ENCODE measurements at places on chromosomes 5 and 9.

- DNase-seq, result no peak
Observed at GRCh38 chr9:133786907-133787753, 49.0 kb upstream of the SARDH start.

GRCh38 chr5:109743770-109744212 lies 54.1 kb downstream of the MAN2A1 start:
- no peak for DNase-seq

DNA sequence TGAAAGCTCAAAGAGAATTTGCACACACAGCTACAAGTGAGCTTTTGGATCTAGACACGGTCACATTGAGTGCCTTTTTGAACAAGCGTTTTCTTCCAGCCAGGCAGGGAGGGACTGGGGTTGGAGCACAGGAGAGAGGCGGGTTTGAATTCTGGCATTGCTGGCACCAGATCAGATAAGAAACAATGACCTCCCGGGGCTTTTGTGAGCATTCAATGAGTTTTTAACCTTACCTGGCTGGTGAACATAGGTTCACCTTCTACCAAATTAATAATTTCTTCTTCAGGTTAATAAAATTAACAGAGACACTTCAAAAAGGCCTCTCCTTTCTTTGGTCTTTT lies 312.9 kb upstream of the MSX2 start:
- DNase-seq, result no peak

GRCh38 chr9:107945961-107946360 lies 456.4 kb upstream of the KLF4 start:
- DNase-seq, result no peak

DNA sequence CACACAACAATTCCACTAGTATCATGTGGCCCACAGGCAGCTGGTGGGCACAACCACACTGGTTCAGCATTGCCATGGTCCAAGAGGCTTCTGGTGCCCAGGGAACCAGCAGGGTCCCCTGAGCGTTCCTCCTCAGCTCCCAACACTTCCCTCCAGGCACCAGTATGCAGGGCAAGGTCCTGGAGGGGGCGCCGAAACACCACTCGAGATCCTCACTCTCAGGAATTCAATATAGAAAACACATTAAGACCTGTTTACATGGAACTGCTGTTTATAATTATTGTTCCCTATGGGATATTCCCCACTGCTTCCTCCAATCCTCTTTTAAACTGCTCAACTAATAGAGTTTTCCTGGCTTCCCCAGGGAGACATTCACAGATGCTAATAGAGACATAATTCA lies 91.9 kb upstream of the GABRP start:
- no peak for DNase-seq

DNA sequence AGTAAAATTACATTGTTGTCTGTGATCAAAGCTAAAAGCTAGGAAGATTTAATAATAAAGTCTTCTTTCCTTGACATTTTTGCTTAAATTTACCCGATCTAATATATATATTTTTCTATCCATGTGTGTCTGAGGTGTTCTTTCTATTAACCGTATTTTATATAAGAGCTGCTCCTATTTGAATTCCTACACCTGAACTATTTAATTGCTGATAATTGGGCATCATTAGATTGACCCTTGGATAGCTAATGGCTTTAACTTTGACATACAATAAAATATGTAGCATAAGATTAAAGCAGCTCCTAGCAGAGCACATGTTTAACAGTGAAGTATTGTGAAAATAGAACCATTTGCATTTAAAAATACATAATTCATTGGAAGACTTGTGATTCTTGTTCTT lies 792.7 kb downstream of the MAT2B start:
- DNase-seq, result no peak

- no peak for DNase-seq
Observed at GRCh38 chr5:8842971-8843551, 702.8 kb downstream of the SEMA5A start.

DNA sequence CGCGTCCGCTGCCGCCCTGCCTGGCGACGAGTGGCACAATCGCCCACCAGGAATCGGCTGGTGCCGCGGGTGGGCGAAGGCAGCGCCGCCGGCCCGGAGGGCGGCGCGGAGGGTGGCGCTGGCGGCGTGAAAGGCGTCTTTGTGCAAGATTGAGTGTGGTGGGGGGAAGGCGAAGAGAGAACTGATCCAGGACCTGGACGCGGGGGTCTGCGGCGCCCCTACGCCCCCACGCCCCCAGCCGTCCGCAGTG lies 4.6 kb upstream of the RGMB start:
- DNase-seq, result no peak

- DNase-seq, result no peak
Observed at GRCh38 chr5:145378226-145378625, 456.9 kb downstream of the PRELID2 start.

- DNase-seq, result no peak
Observed at GRCh38 chr5:133735346-133735745, 123.0 kb upstream of the FSTL4 start.

GRCh38 chr9:118281772-118282171 lies 577.6 kb downstream of the TLR4 start:
- DNase-seq, result no peak

GRCh38 chr9:75907329-75907728 lies 16.9 kb downstream of the PCSK5 start:
- no peak for DNase-seq

DNA sequence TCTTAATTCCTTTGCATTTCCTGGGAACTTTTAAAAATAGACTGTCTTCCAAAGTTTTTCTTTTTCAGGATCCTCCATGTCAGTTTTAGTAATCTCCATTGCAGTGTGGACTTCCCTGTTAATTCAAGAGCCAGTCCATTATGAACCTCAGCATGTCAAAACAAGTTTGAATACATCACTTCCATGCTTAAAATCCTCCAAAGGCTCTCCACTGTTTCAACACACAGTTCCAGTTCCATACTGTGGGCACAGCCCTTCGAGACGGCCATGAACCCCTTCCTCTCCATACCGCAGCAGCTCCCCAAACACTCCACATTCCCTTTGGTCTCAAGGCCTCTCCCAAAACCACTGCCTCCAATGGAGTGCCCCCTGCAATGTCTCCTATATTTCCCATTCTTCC lies 19.5 kb downstream of the LIFR start:
- no peak for DNase-seq

GRCh38 chr9:136694163-136694871 lies 7.1 kb upstream of the AGPAT2 start:
- no peak for DNase-seq

DNA sequence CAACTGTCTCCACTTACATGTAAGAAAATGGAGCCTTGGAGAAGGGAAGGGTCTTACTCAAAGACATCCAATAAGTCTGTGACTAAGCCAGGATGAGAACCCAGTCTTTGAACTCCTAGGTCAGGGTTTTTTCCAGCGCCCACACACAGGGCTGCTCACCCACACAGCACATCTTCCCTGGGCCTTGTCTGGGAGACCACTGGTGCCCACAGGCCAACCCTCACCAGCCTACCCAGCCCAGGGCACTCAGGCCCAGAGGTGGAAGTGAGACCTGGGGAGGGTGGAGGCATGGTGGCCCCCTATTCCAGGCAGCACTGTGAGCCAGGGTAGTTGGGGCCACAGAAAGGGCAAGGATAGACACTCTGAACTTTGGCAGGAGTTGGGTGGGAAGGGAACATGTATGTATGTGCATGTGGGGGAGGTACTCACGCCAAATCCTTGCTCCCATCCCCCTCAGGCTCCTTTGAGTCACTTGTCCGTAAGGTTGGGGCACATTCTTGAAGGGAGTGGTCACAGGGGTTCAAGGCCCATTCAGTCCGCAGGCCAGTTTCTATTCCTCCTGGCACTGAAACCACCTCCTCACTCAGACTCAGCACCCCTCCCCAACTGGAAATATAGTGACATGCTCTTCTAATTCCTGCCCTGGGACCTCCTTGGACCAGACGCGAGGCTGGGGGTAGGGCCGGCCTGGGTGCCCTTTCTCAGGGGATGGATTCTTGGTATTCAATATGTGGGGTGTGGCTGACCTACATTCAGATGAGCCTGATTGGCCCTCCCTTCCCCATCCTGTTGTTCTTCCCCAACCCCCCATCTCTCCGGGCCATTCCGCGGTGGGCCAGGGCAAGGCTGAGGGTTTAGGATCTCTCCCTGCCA lies 2.9 kb upstream of the SLC4A9 start:
- no peak for DNase-seq

DNA sequence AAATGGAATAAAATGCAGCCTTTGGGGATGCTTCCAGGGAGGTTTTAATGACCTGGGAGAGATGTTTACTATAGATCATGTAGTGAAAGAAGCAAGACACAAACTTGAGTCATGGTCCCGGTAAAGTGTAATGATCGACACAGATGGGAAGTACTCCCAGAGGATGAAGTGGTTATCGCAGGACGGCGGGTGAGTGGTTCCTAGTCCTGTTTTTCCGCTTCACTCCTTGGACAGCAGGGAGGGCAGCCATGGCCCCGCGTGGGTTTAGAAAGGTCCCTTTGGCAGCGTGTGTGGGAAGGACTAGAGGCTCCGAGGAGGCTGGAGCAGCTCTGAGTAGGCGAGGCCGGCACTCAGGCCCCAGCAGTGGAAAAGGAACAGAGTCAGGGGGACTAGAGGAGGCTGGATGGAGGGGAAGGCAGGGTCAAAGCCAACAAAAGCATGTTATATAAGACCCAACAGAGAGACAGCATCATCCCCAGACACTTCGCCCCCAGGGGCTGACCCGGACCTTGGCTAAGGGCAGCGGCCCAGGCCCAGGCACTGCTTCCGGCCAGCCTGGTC lies 49.2 kb upstream of the STXBP1 start:
- DNase-seq, result no peak

DNA sequence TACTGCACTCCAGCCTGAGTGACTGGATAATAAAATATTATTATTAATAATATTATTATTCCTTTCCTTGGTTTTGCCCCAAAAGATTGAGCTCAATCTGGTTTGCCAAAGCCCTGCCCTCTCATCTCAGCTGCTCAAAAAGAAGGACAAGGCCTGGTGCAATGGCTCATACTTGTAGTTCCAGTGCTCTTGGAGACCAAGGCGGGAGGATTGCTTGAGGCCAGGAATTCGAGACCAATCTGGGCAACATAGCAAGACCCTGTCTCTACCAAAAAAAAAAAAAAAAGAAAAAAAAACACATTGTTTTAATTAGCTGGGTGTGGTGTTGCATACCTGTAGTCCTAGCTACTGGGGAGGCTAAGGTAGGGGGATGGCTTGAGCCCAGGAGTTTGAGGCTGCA lies 13.7 kb upstream of the DENND1A start:
- no peak for DNase-seq

DNA sequence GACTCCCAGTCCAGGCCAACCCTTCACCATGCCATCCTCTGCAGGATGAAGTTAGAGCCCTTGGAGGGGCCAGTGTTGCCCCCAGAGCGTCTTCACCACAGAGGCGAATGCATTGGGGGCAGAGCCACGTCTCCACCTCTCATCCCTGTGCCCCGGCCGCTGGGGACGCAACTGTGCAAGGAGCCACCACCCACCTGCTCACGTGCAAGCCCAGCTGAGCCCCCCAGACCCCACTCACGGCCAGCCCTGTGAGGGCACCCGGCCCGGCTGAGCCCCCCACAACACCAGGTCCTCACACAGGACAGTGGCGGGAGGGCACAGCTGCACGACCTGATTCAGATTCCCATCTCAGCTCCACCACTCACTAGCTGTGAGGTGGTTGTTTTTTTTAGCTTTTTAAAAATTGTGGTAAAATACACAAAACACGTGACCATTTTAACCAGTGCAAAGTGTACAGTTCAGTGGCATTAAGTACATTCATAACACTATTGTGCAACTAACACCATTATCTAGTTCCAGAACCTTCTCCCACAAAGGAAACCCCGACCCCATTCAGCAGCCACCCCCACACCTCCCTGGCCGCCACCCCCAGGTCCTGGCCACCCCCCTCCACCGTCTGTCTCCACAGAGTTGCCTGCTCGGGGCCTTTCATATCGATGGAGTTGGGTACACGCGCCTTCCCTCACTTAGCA lies 33.5 kb upstream of the UBAC1 start:
- DNase-seq, result no peak

DNA sequence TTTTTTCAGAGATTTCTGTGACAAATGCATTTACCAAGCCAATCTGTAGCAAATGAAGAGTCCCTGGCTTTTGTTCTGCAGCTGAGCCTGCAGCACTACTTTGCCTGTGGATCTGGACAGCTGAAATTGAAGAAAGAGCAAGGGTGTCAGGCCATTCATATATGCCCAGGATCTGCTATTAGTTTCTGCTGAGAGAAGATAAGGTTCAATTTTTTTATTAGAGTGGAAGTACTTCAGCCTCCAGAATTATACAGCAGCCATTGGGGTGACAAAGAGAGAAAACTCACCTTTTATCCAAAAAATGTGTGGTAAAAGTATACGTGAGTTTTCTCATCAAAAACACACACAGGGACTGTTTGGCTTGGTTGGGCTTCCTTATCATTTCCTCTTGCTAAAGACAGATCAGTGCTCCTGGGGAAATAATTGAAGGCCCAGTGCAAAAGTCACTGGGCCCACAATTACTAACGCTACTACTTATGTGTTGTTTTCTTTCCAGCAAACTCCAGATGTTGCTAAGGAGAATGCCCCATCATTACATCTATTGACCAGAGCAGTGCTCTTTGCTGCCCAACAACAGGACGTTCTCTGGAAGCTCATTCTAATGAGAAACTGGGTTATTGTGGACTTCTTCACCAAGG lies 138.6 kb downstream of the CEMIP2 start:
- DNase-seq, result no peak

- DNase-seq, result no peak
Observed at GRCh38 chr5:73314395-73315257, 134.0 kb downstream of the FOXD1 start.

DNA sequence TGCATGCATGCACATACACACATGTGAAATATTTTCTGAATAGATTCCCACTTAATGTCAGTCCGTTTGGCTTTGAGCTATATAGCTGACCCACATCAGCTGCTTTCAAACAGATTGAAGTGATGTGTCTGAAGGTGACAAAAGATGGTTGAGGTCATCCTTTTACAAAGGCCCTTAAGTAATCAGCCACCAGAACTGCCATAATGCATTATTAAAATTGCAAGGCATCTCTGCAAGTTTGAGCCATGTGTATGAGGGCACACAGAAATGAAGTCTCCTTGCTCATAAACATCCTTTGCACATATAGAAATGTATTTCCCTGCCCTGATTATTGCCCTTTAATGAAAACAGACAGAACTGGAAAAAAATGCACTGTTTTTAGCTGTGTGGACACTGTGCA lies 1043.0 kb upstream of the C9orf72 start:
- no peak for DNase-seq

DNA sequence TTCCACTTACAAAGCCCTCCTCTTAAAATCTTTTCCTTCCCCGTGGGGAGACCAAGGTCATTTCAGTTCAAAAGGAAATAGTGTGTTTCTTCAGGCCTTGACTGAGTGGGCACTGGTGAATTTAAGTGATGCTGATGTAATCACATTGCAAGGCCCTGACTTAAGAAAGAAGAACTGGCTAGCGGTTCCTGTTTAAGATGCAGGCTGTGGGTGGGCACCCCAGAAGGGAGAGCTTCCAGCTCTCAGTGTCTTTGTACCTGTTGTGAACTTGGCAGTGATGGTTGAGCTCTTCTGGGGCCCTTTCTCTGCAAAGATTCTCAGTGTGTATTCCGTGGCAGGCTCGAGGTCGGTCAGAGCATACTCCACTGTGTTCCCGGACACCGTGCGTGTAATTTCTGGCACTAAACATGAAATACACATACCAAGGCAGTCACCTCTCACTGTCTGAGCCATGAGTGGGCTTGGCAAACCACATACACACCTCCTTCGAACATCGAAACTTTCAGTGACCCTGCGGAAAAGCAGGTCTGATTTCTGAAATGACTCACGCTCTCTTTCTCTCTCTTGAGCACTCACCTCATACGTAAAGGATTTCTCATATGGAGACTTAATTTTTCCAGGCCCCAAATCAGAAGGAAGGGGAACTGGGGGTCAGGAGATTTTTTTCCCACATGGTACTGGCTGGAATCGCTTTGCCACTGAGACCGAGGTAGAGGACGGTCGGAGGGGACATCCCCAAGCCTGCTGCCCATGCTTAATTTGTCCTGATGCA lies 81.9 kb downstream of the TNC start:
- DNase-seq, result peak; percentile 3
